ENCODE measurements at places on chromosomes 6 and 20.

GRCh38 chr20:5181492-5181891, 54.7 kb downstream of the CDS2 start:
- no peak for DNase-seq

DNA sequence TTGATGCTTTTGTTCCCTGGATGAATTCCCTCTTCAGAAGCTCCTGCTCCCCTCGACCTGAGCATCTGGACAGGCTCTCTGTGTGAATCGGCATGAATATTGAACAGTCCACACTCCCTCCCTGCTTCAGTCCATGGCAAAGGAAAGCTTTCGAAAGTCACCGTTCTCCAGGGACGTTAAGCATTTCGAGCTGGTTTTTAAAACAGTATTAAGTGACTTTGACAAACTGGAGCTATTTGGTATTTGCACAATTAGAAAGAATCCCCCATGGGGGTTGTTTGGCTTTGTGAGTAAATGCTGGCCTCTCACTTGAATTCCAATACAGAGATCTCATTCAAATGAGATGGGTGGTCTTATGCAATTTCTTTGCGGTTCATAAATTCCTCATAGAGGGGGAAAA, 85.3 kb upstream of the TIAM2 start:
- DNase-seq = no peak

DNA sequence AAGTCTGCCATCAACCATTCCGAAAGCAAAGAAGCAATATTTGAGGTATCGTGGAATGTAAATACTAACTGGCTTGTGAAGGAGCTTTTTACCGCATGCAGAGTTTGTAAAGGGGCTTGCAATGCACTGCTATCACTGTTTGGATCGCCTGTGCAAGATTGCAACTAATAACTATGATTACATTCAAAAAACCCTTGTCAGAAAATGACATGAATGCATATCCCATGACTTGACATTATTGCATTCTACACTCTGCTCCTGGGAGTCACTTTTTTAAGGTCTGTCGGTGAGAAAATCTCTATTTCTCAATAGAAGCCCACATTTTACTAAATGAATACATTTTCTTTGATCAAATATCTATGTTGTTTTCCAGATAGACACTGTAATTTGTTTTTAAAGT, 335.4 kb upstream of the SPTLC3 start:
- DNase-seq = no peak

GRCh38 chr6:140670021-140670420, 1295.6 kb upstream of the CITED2 start:
- no peak for DNase-seq

- DNase-seq = no peak
These were observed 33.1 kb downstream of the E2F3 start for GRCh38 chr6:20434766-20435165.

DNA sequence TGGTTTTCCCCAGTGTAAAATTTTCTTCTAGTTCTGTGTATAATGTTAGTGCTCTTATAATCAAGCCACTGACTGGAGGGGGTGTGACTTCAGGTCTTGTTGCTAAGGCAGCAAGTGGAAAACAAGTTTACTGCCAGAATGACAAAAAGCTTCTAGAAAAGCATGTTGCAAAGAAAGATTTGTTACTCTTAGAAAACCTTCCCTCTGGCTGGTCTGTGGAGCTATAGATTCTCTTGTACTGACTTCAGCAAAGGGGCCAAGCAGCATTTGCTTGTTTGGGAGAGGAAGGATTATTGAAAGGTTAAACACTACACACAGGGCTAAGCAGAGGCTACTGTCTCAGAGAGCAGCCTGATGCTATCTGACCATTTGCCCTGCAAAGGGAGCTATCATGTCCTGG, 288.8 kb downstream of the BTBD9 start:
- DNase-seq = no peak
